ENCODE measurements at places on chromosomes 5 and 9.
A peak's percentile ranks its signal among the peaks of the same experiment; 100 is the strongest.

DNA sequence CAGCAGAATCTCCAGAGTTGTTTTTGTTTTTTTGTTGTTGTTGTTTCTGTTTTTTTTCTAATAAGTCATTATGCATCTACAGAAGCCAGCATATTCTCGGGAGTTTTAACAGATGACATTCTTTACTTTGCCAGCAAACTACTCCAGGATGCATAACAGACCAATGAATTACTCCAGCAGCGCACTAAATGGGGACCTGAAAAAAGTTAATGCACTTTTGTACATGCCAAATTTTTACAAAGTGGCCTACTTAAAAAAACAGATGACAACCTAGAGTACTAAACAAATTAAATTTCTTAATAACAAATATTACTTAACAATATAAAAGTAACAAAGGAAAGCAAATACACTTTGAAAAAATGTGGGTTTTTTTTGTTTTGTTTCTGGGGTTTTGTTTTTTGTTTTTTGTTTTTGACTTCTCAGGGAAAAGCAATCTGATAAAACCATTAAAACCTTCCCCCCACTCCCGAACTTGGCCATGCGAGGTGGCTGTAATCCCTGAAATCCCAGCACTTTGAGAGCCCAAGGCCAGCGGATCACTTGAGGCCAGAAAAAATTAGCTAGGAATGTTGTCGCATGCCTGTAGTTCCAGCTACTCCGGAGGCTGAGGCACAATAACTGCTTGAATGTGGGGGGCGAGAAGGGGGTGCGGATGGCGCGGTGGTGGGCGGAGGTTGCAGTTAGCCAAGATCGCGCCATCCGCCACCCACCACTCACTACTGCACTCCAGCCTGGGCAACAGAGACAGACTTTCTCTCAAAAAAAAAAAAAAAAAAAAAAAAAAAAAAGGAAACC, 352.4 kb downstream of the CETN3 start:
- DNase-seq, result no peak

DNA sequence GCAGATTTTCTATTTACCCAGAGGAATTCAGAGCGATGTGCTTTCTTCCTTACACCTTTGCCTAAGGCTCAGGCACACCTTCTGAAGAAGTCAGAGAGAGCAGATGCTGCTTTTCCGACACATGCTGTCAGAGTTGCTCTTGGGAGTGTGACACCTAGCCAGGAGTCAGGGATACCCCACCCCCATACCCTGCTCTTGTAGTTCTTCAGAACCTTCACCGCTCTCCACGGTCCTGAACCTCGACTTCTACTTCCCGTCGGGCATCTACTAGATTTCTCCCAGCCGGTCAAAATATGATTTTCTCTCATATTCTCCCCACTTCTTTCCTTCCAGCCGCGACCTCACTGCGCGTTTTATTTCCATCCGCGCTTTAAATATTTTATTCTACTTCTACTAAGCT, 1.7 kb downstream of the GRIN3A start:
- DNase-seq, result no peak

GRCh38 chr5:147046281-147046680, 167.7 kb upstream of the PPP2R2B start:
- no peak for DNase-seq

DNA sequence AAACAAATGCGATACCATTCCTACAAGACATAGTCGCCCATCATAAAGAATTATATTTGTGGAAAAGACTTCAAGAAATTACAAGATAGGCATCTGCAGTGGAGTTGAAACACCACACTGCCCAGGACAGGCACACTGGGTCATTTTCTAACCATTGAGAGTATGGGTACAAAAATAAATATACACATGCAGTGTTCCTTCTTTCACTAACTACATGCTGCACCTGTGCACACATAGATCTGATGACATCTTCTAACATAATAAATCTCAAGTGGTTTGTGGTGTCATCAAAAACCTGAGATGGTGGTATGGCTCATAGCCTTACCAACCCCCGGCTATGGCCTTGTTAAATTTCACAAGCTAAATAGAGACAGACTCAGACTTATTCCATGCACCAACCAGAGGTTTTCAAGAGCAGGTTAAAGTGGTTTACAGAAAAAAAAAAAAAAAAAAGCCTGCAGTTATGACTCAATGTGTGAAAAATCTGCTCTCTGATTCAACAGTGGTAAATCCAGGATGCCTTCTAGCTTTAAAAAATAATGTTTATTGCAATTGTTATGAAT, 12.4 kb upstream of the NFIB start:
- no peak for DNase-seq

GRCh38 chr5:116872986-116873385, 298.4 kb upstream of the SEMA6A start:
- no peak for DNase-seq

- DNase-seq, result no peak
Measured at GRCh38 chr9:12860998-12861397, 86.2 kb downstream of the LURAP1L start.

GRCh38 chr5:143606043-143606752, 202.7 kb upstream of the NR3C1 start:
- DNase-seq, result no peak

DNA sequence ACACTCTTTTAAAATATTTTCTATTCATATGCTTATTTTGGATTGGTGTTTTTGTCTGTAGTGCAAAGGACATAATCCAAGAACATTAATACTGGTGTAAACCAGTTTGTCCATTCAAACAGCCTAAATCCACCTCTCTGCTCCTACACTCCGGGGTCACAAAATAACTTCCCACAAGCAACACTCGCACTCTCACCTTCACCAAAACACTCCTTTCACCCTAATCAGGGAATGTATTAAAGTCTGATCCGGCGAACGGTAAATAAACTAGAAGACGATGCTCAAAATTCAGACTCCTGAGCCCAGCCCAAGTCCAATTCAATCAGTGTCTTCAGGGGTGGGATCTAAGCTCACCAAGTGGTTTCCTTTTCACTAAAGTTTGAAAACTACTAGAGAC, 649 bp downstream of the AP3B1 start:
- no peak for DNase-seq

DNA sequence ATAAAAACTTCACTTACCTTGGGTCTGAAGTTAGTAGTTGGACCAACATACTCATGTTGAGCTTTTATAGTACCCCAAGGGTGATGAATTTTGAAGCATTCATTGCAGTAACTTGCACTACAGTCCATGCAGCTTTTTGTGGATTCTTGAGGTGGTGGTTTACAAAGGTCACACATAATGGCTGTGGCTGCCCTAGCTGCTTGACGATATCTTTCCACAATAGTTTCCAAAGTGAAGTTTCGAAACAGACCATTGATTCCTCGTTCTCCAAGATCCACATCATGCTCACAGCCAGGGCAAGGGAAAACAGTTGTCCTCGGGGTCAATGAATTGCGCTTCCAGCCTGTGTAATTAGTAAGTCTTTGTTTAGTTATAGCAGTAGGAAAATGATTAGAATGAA, 22.7 kb downstream of the TRIM36 start:
- DNase-seq, result no peak

- no peak for DNase-seq
Measured at GRCh38 chr9:76985581-76985980, 33.9 kb upstream of the FOXB2 start.

DNA sequence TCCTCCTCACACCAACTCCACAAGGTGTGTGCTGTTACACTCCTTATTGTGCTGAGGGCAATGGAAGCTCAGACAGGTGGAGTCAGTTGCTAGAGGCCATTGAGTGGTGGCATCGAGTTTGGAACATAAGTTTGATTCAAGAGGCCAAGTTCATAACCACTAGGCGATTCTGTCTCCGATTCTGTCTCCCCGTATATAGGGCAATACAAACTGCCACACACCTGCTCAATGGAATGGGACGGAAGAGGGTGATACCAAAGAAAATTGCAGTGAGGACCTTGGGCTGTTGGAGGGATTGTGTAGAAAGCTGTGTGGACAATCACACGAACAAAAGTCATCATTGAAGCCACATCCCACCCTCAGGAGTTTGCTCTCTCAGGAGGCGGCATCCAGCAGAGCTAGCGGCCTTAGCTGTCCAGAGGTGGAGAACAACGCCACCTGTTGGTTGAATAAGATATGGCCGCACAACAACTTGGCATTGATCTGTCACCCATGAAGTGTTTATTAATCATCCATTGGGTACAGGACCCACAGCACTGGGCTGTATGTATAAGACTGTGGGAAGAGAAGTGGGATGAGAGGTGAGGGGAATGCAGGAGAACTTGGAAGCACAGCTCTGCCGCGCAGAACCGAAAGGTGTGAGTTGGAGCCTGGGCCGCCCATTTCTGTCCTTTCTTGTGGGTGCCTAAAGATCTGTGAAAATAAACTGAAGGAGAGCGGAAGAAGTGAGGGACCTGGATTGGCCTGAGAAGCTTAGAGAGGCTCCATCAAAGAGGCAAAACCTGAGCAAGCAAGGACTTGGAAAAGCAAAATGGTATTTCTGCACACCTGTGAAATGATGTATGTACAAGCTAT, 16.1 kb upstream of the NEUROG1 start:
- DNase-seq, result peak; percentile 6

DNA sequence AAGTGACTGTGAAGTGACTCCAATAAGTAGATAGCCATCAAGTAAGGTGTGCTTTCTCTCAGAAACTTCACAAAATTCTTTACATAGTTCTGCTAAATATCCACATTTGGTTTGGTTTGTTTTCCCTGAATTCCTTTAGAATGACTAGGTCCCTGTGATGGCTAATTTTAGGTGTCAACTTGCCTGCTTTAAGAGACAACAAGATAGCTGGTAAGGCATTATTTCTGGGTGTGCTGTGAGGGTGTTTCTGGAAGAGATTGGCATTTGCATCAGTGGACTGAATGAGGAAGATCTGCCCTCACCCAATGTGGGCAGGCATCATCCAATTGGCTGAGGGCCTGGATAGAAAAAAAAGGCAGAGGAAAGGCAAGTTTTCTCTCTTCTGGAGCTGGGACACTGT, 8.3 kb upstream of the PTBP3 start:
- DNase-seq, result no peak

GRCh38 chr9:133619791-133620190, 10.6 kb upstream of the FAM163B start:
- DNase-seq, result peak; percentile 45

GRCh38 chr5:69516769-69517168, 24.2 kb downstream of the OCLN start:
- DNase-seq, result no peak

- DNase-seq, result no peak
Measured at GRCh38 chr5:131328536-131329285, 64.9 kb downstream of the CDC42SE2 start.

- DNase-seq, result no peak
Measured at GRCh38 chr9:68533678-68534077, 7.0 kb downstream of the TMEM252 start.

- DNase-seq, result no peak
Measured at GRCh38 chr5:175872287-175873087, 1.1 kb downstream of the CPLX2 start.

- no peak for DNase-seq
Measured at GRCh38 chr5:110159202-110159601, 469.5 kb downstream of the MAN2A1 start.

DNA sequence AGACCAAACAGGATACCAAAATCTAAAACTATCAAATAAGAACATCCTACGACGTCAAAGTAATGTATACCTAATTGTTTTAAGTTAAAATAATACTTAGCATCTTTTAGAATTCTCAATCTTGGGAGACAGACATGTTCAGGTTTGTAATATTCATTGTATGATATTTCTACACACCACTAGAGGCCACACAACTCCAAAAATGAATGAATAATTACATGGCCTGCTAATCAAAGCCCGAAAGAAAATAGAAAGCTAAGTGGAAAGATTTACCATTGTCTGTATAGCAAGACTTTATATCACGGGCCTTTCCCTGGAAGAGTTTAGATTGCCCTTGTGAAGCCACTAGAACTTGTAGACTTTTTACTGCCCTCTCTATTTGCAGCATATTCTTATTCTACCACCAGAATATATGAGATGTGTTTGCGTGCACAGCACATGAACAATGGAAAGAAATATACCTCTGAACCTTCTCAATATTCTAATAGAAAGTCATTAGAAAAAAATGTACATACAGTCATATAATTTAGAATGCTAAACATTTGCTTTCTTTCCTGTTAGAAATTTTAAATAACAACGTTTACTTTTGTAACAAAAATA, 380.1 kb upstream of the NUDT12 start:
- DNase-seq, result no peak

DNA sequence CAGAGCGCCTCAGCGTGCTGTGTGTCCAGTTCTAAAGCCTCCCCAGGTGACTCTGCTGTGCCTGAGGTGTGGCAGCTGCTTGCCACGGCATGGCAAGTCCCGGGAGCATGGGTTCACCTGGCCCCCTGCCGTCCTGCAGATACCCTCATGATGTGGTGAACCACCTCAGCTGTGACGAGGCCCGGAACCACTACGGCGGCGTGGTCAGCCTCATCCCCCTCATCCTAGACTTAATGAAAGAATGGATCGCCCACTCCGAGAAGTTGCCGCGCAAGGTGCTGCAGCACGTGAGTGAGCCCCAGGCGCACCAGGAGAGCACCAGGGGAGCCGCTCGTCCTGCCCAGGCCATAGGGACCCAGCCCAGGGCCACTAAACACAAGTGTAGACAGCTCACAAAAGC, 9.5 kb downstream of the SPACA9 start:
- DNase-seq, result no peak

DNA sequence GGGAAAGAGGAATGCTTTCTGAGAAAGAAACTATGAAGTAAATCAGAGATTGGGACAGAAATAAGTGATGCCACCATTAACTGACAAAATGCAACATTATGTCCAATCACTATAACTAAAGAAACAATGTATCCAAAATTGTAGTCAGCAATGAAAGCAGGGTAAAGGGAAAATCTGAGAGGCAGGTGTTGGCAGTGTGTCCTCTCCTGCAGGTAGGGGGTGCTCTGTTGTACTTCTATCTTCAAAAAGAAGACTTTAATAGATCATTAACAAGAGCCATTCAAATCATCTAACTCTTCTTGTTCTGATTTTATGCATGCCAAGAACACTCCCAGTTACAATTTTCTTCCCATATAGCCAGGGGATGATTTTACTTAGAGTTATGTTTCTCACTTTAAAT, 1275.7 kb downstream of the PTPRD start:
- no peak for DNase-seq

- DNase-seq, result no peak
Measured at GRCh38 chr5:38426490-38426889, 130.0 kb downstream of the LIFR start.

- no peak for DNase-seq
Measured at GRCh38 chr5:143865426-143866025, 53.6 kb downstream of the HMHB1 start.

Data from stimulated activated naive CD4-positive, alpha-beta T cell (primary cell).